Esophagus squamous epithelium (tissue), 5 donors: ENCODE measurements at places on chromosomes 1 and 21.

DNA sequence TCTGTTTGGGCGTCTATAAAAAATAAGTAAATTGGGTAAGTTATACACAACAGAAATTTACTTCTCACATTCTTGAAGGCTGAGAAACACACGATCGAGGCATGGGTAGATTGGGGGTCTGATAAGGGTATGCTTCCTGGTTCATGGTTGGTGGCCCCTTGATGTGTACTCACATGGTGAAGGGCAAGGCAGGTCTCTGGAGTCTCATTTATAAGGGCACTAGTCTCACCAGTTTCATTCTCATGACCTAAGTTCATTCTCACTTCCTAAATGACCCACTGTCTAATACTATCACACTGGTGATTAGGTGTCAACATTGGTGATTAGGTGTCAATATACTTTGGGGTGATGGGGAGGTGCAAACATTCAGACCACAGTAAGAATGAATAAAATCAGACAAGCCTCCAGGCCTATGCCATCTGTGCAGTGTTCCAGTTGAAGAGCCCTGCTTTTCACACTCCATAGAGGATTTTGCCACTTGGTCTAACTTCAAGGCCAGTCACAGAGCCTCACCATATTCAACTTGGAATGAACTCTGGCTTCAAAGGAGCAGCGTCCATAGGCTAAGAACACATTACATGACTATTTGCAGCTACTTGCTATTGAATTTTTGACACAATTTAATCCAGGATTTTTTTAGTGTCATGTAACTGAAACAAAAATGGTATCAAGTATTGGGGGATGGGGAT lies 2.5 kb upstream of the GBP4 start:
- no peak for DNase-seq

DNA sequence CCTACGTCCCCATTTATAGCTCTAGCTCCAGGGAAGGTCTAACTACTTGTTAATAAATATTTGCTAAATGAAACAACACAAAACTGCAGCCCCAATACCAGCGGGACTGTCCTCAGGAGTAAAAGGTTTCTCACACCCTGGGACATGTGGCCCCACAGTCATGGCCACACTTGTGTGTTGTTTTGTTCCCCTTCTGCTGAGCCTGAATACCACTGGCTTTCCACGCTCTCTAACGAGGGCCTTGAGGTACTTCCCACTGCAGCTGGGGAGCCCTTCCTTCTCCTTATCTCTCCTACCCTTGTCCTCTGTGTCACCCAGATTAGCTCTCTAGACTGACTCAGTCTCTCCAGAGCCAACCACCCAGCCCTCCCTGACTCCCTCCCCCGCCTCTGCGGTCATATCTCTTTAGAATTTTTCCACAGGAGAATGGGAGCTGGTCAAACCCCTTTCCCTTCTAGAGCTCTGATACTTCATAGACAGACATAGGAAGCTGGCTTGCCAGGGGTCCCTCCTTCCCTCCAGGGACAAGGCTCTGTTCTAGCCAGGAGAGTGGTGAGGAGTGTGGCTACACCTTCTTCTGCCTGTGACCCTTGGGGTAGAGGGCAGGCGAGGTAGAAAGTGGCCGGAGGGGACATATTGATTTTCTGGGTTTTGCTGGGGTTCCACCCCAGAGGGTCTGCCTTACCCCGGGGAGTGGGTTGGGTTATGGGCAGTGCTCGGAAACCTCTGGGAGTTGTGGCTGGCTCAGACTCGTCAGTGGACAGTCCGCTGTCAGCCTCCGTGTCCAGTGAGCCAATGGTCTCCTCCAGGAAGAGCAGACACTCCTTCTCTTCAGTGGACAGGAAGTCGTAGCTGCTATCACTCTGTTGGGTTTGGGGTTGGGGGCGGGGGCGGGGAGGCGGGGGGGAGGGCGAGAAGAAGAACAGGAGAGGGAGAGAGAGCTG lies 8.1 kb downstream of the C1orf116 start:
- no peak for DNase-seq

- DNase-seq = no peak
Measured at GRCh38 chr1:195577748-195578147, 1030.5 kb downstream of the KCNT2 start.

DNA sequence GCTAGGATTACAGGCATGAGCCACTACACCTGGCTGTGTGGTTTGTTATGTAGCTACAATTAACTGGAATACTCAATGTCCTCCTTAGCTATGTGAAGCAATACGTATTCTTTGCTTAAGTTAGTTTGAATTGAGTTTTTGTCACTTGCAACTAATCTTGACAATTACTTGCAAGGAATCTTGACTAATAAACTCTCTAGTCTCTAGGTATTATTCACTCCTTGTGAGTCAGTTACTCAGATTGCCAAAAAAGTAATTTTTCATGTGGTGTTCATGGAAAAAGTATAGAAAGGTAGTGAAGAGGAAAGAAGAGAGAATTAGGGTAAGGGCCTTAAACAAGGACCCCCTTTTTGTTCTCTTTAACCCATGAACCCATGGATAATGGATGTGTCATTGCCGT lies 7.6 kb upstream of the SNX27 start:
- DNase-seq = no peak

DNA sequence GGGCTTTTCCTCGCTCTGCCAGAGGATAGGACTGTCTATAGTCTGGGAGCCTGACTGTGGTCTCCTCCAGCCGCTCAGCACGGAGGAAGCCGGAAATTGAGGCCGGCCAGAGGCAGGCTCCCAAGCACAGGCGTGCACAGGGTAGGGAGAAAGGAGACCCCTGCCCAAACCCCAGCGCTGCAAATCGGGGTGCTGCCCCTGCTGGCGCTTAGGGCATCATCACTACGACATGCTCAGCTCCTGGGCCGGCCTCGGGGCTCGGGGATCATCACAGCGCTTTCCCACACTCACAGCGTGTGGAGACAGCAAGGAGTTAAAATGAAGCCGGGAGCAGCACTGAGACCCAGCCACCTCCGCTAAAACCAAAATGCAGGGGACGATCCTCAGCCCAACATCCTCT lies 62.8 kb upstream of the ARHGEF16 start:
- DNase-seq = no peak

- DNase-seq = no peak
Measured at GRCh38 chr1:85862456-85862855, 154.2 kb upstream of the ZNHIT6 start.

DNA sequence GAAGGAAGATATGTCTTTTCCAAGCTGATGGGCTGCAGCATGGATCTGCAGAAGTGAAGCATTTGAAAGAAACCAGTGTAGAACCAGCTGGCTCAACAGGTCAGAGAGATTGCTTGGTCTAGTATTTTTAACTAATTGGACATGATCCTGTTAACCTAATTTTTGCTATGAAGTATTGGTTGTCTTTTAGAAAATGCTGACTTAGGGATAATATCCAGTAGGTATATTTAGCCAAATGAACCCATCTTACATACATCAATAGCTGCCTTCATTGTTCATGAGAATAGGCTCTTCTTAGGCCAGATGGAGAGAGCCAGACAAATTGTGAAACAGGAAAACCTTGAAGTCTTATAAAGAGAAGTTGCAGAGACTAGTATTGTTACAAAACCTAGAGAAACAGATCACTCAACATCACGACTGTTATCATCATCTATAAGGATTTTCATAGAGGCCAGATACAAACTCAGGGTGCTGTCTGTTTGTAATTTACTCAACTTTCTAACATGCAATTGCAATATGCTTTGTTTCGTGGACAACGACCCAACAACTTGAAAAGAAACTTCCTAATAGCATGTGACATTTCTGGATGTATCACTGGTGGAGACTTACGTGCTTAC lies 148.2 kb downstream of the DISC1 start:
- no peak for DNase-seq

GRCh38 chr1:62882201-62883104 lies 98.5 kb downstream of the ATG4C start:
- DNase-seq = no peak

DNA sequence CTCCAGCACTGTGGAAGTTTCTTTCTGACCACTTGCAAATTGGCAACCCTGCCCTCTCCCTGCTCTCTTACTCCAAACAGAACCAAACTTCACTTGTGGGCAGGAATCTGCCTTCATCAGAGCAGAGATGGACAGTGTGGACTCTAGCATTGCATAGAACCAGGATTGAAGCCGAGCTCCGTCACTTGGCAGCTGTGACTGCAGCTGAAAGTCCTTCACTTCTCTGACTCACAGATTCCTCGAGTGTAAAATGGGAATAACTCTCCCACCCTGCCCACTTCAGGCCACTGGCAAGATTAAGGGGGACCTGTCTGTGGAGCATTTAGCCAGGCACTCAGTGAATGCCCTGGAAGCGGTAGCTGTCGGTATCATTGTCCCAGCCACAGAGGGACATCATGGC lies 75.7 kb upstream of the ZBTB40 start:
- no peak for DNase-seq

DNA sequence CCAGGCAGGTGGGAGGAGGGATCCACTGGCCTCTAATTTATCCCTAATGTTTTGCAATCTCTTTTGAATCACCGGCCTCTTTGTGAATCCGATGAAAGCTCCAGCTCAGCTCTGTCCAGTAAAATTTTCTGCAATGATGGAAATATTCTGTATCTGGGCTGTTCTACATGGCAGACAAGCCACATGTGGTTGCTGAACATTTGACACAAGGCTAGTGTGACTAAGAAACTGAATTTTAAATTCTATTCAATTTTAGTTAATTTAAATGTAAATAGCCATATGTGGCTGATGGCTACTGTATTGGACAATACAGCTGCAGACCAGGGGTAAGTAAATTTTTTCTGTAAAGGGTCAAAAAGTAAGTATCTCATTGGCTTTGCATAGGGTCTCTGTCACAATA lies 135.1 kb downstream of the CSMD2 start:
- DNase-seq = no peak

GRCh38 chr1:45014321-45015028 lies 2.4 kb downstream of the UROD start:
- DNase-seq = no peak

DNA sequence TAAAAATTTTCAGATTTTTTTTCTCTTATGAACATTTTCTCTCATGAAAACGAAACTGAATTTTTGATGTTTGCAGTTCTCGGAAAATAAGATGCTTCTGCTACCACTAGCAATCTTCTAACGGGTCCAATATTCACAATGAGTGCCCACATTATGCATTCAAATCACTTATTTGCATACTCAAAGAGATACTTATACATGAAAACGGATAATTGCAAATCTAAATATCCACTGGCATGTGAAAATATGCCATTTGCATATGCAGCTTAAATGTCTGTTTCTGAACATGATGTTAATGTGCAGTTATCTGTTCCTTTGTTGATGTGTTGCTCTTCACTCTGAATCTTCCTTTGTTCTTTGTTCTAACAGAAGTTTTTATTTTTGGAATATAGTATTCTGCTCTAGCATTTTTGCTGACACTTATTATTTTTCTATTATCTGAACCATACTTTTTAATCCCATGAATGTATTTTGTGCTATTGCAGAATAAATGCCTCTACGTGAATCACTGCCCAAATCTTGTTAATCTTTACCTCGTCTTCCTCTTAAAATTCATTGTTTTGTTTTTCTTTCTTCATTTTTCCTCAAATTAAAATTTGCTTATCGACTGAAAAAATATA lies 259.4 kb upstream of the BRINP3 start:
- no peak for DNase-seq

DNA sequence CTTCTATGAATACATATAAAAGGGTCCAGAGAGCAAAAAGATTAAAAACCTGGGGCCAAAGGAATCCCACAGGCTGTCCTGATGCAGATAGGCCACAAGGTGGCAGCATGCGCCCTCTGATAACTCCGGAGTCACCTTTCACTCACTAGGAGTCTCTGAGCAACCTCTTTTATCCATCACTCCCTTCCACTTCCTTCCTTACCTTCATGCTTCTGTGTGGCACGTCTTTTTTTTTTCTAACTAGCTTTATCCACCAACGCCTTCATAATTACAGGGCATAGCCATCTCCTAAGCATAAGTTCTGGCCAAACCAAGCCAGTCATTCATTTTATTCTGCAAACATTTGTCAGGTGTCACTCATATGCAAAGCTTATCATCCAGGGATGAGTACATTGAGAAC lies 3.9 kb upstream of the PGLYRP4 start:
- no peak for DNase-seq

DNA sequence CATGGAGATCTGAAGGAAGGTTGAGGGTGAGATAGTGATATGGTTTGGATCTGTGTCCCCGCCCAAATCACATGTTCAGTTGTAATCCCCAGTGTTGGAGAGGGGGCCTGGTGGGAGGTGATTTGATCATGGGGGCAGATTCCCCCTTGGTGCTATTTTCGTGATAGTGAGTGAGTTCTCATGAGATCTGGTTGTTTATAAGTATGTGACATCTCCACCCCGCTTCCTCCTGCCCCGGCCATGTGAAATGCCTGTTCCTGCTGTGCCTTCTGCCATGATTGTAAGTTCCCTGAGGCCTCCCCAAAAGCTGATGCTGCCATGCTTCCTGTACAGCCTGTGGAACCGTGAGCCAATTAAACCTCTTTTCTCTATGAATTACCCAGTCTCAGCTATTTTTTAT lies 451.9 kb upstream of the VAMP3 start:
- no peak for DNase-seq

DNA sequence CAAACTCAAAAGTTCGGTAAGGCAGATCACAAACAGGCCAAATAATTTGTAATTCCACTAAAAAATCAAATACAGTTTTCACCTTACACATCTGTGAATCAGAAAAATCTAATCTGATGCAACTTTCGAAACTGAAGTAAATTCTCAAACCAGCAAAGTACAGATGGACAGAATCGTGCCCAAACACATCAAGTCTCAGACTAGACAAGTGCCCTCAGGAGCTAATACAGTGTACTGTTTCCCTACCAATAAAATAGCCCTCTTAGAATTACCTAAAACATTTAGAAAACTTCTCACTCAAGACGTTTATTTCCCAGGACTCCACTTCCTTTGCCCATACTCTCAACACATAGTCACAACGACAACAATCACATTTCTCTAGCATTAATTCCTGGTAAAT lies 134.2 kb downstream of the SMYD2 start:
- no peak for DNase-seq

DNA sequence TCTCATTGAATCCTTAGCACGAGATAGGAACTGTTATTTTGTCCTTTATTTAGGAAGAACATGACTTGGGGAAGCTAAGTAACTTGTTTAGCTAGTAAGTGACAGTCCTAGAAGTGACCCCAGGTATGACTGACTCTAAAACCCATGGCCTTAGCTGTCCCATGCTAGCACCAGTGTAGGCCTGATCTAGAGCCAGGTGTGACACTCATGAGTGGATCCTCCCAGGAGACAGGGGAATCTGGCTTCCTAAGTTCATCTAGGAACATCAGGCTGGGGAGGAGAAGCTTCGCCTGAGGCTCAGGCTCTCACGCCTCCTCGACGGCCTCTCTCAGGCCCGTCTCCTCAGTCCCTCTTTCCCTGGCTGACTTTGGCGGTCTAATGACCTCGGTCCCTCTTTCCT lies 31.2 kb downstream of the CD48 start:
- no peak for DNase-seq

- DNase-seq = no peak
Measured at GRCh38 chr21:29958551-29958950, 18.8 kb upstream of the GRIK1 start.

- no peak for DNase-seq
Measured at GRCh38 chr1:183609313-183609712, 19.1 kb upstream of the NCF2 start.

- no peak for DNase-seq
Measured at GRCh38 chr1:46903481-46903880, 37.8 kb downstream of the CYP4A11 start.
